Erythroblast (primary cell): ENCODE measurements at places on chromosomes 3 and 15.
A peak's percentile ranks its signal among the peaks of the same experiment; 100 is the strongest.

DNA sequence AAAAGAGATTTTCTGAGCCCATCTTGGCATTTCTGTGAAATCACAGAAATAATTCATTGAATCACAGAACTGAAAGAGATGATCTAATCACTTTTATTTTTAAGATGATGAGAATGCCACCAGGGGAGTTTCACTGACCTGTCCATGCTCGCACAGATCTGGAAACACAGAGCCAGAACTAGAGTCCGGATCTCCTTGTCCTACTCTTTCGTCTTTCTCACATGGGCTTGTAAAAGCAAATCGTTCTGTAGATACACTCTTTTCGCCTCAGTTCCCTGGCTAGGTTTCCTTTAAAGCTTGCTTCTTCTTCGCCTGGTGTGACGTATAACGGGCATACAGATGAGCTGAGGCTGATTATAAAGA, 122.5 kb upstream of the SPRED1 start:
- no peak for DNase-seq

DNA sequence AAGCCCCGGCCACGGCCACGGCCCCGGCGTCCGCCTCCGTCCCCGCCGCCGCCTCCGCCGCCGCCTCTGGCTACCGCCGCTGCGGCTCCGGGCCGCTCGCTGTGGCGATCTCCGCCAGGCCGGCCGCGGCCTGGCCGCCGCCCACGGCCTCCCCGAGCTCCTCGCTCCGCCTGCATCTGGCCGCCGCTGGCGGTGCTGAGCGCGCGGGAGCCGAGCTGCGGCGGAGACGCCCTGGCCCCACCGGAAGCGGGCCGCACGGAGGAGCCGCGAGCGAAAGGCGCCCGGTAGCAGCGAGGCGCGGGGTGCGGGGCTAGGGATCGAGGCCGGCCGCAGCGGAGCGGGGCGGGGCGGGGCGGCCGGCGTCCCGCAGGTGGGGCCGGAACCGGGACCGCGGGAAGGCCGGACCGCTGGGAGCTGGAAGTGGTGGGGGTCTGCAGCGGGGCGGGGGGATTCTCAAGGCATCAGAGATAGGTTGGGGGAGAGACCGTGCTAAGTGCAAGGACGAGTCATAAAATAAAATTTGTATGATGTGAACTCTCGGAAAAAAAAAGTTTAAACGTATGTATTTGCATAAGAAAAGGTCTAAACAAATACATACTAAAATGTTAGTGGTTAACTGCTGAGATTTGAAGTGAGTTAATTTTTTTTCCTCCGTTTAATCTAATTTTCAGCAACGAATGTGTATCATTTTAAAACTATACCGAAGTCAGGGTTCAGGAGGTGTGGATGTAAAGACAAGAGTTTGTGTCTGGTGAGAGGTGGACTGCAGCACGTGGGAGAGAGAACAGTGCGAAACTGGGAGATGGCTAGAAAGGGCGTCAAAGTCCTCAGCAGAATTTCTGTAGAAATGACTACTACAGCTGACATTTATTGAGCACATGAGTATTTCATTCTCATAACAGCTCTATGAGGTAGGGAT, at the start of gene AVEN:
AVEN (minus strand) TSS at position 334 of the 919 bp plus-strand sequence; CDS start at position 176, 158 bp downstream.
- peak; percentile 83 for DNase-seq

- DNase-seq, result peak; percentile 9
These were observed 79.3 kb downstream of the SLC7A14 start for GRCh38 chr3:170506556-170506955.

- no peak for DNase-seq
These were observed 283.1 kb downstream of the NFKBIZ start for GRCh38 chr3:102132370-102132769.

DNA sequence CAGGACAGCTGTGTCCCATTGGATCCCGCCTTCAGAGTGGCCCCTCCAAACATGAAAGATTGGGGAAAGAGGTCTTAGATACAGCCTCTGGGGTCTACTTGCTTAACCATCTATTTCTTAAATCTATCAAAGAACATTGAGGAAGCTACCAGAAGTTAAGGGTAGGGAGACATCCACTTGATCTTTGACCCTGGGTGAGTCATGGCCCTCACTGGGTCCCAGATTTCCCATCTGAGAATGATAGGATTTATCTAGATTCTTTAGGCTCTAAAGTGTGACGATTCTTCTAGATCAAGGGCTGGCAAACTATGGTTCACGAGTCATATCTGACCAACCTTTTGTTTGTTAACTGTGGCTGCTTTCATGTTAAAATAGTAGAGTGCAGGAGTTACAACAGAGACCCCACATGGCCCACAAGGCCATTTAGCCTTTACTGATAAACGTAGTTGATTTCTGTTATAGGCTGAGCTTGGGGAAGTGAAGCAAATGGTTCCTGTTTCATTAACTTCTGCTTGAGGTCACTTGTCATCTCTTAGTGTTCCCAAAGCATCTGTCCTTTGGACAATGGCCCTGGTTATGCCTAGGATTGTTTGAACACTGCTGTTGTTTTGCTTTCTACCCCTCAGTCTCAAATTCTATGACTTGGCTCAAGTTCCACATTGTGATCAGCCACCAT, 8.0 kb downstream of the MUC13 start:
- DNase-seq, result no peak

DNA sequence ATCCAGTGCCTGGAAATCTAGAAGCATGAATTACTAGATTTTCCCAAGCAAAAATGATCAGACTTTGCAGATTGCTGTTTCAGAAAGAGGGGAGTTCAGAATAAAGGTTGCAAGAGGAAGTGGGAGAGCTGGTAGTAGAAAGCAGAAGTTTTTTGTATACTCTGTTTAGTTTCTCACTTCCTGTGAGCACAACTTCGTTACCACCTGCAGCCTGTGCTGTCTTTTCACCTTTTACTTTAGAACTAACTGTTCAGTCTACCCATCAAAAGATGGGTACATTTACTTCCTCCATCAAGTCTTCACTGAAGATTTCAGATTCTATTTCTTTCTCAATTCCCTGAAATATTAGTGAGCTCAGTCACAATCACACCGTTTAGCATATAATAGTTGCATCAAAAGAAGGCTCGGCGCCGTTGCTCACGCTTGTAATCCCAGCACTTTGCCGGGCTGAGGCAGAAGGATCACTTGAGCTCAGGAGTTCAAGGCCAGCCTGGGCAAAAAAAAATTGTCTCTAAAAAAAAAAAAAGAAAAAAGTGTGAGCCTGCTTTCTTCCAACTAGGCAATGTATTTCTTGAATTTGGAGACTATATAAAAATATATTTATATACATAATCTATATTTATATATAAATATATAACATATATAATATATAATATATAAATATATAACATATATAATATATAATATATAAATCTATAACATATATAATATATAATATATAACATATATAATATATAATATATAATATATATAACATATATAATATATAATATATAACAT, 1.8 kb upstream of the CEP97 start:
- no peak for DNase-seq

GRCh38 chr3:88057630-88058305, 1.0 kb downstream of the CGGBP1 start:
- peak; percentile 33 for DNase-seq

GRCh38 chr3:54294214-54294613, 171.9 kb downstream of the CACNA2D3 start:
- DNase-seq, result no peak

DNA sequence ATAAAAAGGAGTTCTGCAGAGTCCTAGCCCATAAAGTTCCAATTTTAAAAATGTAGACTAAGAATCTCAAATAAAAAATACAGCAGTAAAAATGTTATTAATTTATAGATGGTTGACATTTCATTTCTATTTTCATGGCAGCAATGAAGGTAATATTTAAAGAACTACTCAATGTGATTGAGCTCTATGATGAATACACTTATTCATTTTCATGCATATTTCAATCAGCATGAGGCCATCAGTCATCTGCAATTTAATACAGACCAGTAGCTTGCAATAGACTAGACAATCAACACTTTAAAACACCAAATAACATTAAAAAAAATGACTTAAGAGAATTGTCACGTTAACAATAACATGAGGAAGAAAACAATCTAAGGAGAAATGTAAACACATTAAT, 1295.8 kb upstream of the ALCAM start:
- no peak for DNase-seq

DNA sequence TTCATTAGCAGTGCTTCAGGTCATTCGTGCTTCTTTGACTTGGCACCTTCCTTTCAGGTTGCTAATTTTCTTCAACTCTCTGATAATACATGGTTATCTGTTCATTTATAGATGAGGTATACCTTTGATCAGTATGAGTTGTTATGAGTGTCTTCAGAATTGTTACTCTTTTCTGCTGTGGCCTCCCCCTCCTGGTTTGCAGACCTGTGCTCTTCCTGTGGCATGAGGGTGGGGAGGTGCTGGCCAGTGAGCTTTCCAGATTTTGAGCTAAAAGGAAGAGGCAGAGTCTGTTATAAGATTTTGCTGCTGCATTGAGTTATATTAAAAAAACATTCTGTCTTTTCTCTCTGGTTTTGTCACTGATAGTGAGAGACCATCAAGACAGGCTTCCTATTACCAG, 30.8 kb upstream of the GOLGA6L9 start:
- DNase-seq, result no peak

DNA sequence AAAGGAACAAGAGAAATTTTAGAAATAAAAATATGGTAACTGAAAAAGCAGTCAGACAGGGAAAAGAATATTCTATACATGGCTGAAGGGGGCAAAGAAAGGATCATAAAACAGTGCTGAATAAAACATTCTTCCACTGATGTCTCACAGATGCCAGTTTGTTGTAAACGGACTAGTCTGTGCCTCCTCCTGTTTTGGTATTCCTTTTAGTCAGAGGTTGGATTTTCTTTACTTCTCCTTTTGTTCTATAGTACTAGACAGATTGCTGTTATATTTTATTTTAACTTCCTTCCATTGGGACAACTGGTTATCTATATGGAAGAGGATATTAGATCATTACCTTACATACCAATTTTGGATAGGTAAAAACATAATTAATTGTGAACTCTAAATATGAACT, 16.0 kb upstream of the GNB5 start:
- DNase-seq, result no peak

- DNase-seq, result no peak
These were observed 7.6 kb downstream of the VHL start for GRCh38 chr3:10149226-10149625.

GRCh38 chr15:67036775-67037555, 28.4 kb upstream of the SMAD3 start:
- no peak for DNase-seq

DNA sequence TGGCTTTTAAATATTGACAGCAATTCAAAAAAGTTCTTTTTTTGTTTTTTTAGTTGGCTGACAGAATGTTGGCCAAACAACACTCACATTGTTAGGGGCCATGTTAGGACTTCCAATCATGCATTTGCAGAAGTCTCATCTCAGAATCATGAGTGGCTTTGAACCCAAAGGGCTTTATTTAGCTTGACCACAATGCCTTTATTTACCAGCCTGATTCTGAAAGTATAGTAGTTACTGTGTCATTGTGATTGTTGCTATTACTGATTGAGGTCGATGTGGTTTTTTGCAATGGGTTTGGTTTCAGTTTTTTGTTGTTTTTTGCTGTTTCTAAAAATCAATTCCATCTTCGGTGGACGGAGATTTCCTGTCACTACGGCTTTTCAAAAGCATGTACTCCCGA, 7.2 kb downstream of the GLDN start:
- no peak for DNase-seq

GRCh38 chr3:45365060-45365459, 23.3 kb upstream of the LARS2 start:
- no peak for DNase-seq

DNA sequence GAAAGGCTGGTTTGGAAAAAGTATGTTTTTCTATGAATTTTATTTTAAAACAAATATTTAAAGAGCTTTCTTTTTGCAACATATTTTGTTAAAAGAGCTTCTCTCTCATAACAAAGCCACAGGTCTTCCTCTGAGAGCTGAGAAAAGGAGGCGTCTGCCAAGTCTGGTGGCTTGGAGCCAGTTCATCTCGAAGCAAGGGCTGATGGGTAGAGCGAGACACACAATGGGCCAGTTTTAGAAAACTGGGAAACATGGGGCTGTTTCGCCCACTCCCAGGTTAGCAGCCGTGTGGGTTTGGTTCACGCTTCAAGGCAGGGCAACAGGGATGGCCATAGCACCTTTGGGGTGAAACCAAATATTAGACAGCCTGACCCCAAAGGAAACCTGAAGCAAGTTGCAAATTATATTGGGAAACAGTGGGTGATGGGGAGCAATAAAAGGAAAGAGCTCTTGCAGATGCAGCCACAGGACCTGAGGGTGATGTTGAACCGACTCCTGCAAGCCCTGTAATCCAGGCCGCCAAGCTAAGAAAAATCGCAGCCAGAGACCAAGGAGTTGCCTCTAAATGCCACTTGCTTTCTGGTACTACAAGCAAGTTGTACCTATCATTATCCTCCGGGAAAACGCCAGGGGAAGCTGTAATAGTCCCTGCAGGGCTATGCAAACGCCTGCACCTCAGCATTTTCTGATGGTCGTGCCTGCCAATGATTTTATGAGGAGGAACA, 88.4 kb upstream of the GALNT15 start:
- DNase-seq, result no peak

- DNase-seq, result no peak
These were observed 82.8 kb downstream of the DUT start for GRCh38 chr15:48414015-48414414.

- no peak for DNase-seq
These were observed 31.0 kb downstream of the SRPRB start for GRCh38 chr3:133836497-133837158.

- no peak for DNase-seq
These were observed 223.7 kb downstream of the PCCB start for GRCh38 chr3:136473716-136474326.

- DNase-seq, result no peak
These were observed 60.4 kb upstream of the RBM5 start for GRCh38 chr3:50028346-50028745.

DNA sequence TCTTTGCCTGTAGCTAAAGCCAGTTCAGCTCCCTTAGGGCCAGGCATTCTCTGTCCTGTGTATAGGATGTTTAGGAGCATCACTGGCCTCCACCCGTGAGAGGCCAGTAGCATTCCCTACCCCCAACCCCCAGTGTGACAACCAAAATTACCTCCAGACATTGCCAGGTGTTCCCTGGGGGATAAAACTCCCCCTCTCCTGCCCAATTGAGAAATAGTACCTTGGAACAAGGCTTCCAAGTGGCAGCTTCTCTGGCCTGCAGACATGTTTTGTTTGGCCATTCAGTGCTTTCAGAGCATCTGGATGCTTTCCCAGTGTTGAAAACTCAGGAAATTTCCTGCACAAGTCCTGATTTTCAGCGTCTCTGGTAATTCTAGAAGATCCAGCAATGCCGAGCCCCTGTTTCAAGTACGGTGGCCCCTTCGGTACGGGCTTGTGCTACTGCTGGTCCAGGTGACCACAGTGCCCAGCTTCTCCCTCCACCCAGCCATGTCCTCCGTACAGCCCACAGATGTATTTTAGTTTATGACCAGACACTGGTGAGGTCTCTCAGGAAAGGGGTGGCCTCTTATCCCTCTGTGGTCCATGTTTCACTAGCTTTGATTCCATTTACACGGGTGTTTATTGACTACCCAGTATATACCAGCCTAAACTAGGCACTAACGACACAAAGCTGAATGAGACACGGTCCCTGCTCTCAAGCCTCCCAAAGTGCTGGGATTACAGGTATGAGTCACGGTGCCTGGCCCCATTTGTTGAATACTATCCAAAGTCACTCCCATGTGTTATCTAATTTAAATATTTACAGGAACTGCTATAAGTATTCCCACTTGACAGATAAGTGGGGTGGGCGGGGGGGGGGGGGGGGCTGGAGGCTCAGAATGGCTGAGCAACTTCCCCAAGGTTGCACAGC, 125.4 kb upstream of the RAD18 start:
- no peak for DNase-seq
